ENCODE measurements at places on chromosomes 2 and 18.

DNA sequence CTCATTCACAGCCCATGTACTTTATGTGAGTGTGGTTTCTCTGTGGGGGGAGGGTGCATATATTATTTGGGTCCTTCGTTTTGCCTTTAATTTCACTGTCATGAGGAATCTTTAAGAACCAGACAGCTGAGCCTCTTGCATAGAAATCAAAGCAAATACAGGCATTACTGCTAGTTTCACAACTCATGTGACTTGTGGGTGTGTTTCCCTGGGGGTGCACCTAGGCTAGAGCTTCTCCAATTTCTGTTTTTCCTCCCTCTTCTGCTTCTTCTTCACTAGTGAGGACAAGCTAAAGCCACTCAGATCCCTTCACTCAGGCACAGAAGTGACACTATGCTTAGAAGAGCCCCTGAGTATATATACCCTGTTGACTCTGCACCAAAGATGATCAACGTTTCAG lies 131.4 kb downstream of the ACOXL start:
- no peak for DNase-seq

GRCh38 chr2:37851428-37851827 lies 73.7 kb upstream of the RMDN2 start:
- DNase-seq: no peak

GRCh38 chr2:47021301-47022009 lies 105.8 kb upstream of the MCFD2 start:
- no peak for DNase-seq

GRCh38 chr2:178449700-178450523 lies 1.1 kb downstream of the PRKRA start:
- no peak for DNase-seq

GRCh38 chr2:39264733-39265132 lies 21.0 kb upstream of the CDKL4 start:
- no peak for DNase-seq

GRCh38 chr2:225030203-225030602 lies 12.1 kb downstream of the DOCK10 start:
- DNase-seq: no peak

- DNase-seq: no peak
These were observed 952.7 kb downstream of the TDRD15 start for GRCh38 chr2:22076454-22076853.

GRCh38 chr2:191679818-191680600 lies 2.1 kb downstream of the NABP1 start:
- no peak for DNase-seq

DNA sequence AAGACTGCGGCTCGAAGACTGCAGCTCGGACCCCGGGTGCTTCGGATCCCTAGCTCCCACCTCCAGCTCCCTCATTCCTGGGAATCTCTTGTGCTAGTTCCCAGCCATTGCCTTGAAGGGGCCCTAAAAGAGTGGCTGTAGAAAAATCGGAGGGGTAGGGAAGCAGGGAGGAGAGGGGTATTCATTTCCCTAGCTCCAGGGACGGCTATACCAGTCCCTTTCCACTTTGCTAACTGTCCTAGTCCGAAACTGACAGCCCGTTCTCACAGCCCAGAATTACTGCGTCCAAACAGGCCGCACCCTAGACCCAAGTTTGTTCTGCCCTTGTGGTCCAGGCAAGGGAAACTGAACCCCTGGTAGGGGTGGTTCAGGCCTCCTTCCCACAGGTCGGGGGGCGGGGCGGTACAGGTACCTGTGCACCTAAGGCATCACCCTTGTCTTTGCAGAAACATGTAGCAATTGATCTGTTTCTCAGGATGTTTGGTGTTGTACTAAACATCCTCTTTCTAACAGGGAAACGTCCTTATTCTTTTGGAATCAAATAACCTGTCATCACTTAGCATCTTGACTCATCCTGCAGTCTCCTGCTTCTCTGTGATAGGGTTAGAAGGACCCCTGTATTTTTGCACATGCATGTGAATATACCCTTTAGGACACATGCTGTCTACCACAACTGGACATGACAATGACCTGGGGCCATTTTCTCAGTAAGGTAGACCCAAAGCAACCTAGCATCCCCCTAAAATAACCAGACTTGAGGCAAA lies 4.0 kb downstream of the EMX1 start:
- DNase-seq: no peak

DNA sequence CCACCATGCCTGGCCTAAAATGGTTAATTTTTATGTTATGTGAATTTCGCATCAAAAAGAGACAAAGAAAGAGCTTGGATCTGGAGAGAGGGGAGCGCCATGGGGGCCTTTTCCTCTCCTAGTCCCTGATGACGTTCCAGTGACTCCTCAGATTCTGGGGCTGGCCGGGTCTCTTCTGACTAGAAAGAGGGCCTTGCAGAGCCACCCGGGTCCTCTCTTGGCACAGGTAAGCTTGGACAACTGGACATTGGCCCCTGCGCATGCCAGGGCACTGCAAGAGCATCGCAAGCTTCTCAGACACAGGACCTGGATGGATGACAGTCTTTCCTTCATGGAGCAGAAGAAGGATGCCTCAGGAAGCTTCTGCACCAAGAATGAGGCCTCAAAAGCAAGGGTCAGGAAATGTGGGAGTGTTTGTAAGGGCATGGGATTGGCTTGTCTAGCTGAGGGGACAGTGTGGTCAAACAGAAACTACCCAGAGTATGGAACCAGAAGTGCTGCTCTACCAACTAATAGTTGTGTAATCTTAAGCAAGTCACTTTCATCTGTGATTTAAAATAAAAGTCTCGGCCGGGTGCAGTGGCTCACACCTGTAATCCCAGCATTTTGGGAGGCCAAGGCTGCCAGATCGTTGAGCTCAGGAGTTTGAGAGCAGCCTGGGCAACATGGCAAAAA lies 35.2 kb downstream of the FOSL2 start:
- DNase-seq: no peak

GRCh38 chr2:55883829-55884228 lies 39.8 kb downstream of the EFEMP1 start:
- no peak for DNase-seq

GRCh38 chr18:74745633-74746403 lies 148.1 kb downstream of the ZNF407 start:
- no peak for DNase-seq

GRCh38 chr2:241491549-241492173 lies 16.7 kb downstream of the STK25 start:
- no peak for DNase-seq

DNA sequence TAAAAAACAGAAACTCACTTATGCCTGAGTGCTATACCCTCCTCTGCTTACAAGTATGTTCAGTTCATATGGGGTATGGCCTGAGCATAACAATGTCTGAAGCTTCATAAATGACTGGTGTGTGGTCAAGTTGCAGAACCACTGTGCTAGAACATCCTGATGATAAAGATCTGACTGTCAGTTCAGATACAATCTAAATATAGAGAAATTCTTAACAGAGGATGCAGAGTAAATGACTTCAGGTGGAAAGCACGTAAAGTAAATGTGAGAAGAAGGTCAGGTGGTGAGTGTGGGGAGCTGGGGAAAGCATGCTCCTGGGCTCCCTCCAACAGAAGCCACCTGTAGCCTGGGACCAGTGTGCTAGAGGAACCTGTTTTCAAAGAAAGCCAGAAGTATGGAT lies 926.2 kb downstream of the TSN start:
- no peak for DNase-seq

GRCh38 chr2:24247592-24247991 lies 72.7 kb downstream of the FAM228A start:
- no peak for DNase-seq

DNA sequence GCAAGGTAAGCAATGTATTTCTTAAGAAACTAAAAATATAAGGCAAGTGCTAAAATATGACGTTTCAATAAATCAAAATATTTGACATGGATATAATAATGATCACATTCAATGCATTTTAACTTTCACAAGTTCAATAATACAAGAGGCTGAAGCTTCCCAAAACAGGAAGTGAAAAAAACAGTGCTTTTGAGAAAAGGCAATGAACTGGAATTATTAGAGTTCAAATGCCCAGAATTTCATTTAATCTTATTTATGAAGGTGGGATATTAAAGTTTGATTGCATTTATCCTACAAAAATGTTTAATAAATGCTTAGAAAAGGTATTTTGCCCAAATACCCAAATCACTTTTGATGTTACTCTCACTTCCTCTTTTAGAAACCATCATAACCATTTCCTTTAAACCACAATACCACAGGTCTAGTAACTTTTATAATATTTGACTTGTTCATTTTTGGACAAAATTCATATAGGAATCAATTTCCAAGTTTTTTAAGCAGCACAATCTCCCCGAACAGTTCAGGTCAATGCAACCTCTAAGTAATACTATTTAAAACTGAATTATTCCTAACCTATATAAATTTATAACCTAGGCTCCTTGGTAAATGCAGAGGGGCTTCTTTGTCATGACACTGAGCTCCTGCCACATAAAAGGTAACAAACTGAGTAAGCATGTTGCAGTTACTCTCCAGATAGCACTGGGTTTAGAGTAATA lies 2.1 kb downstream of the NCKAP1 start:
- DNase-seq: no peak

GRCh38 chr2:215728504-215729065 lies 284.8 kb downstream of the MREG start:
- DNase-seq: no peak

- no peak for DNase-seq
These were observed 72.2 kb downstream of the CAB39 start for GRCh38 chr2:230784795-230785194.

DNA sequence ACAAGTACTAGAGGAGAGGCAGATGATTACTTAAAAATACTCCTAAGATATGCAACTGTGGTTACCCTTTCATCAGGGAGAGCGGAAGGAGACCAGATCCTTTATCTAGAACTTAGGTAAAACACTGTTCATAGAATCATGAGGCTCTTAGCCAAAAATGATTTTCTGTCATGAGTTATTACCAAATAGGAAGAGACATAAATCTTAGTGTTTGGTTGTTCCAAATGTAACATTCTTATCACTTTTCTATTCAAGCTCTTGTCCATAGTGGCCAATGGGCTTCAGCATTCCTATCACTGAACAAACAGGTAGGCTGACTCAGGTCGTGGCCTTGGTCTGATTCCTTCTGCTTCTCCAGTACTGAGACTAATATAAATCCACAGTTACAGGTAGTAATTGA lies 38.5 kb downstream of the RPRD1A start:
- DNase-seq: no peak

- no peak for DNase-seq
These were observed 30.7 kb upstream of the KLHL14 start for GRCh38 chr18:32803568-32803967.

DNA sequence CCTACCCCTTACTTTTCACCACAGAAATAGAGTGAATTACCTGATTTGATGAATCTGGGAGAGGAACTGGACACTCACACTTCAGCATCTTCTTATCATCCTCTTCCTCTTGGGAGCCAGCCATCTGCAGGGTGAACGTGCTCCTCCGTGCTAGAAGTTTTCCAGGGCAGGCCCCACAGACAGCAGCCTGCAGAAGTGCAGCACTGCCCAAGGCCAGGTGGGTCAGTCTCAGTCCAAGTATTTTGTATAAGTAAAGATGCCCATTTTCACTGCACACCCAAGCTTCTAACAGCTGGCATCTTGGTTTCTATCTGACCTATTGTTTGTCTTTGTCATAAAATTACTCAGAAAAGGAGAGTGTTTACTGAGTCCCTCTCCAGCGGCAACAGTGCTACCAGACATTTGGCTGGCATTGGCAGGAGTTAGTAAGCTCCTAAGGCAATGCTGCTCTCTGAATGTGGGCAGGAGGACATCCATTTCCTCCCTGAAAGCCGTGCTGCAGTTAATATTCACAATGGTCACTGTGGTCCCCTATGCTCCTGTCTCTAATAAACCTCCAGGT lies 222.6 kb upstream of the CTAGE1 start:
- DNase-seq: no peak

- no peak for DNase-seq
These were observed 61.2 kb downstream of the RALBP1 start for GRCh38 chr18:9536354-9537152.

DNA sequence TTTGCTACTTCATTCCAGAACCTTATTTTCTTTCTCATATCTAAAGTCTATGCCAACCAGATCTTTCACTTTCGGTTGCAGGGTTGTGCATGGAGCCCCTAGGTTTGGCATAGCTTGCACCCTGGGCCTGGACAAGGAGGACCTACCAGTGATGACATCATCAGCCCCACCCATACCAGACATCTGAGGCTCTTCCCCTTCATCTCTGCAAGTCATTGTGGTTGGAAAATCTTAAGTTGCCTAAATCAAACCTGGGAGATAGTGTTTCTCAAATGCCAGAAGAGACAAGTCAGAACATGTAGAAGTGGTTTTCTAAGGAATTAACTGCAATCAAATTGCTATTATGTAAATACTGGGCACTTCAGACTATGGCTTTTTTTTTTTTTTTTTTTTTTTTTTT lies 363.3 kb downstream of the ZNF516 start:
- no peak for DNase-seq

DNA sequence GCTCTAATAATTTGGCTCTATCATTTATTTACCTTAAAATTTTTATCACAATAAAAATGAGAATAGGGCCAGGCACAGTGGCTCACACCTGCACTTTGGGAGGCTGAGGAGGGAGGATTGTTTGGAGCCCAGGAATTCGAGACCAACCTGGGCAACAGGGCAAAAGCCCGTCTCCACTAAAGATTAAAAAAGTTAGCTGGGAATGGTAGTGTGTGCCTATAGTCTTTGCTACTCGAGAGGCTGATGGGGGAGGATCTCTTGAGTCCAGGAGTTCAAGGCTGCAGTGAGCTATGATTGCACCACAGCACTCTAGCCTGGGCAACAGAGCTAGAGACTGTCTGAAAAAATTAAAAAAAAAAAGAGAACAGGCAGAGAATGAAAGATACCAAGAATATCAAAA lies 5.7 kb downstream of the MPHOSPH10 start:
- no peak for DNase-seq

- DNase-seq: no peak
These were observed 33.3 kb upstream of the PGAP1 start for GRCh38 chr2:196959734-196960338.

GRCh38 chr18:21261352-21261751 lies 19.3 kb downstream of the GREB1L start:
- no peak for DNase-seq

DNA sequence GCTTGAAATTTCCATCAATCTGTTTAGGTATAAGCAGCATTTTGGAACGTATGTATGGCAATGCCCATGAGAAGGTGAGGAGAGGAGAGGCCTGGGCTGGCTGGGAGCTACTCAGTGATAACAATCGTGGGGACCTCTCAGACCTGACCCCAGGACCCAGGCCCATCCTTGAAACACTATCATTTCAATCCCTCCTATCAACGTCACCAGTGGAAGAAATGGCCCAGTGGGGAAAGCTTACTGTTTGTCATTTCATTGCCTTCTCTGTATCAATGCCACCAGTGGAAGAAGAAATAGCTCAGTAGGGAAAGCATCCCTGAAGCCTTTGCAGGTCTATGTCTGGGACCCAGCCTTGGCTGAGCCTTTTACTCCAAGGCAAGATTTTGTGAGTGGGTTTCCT lies 44.8 kb downstream of the ASB18 start:
- no peak for DNase-seq

GRCh38 chr2:45895241-45895861 lies 243.9 kb downstream of the PRKCE start:
- DNase-seq: no peak
